PC-9 (cell line): ENCODE measurements at places on chromosomes 3 and 15.

GRCh38 chr15:92846741-92847140 is 53.4 kb upstream of the CHD2 start:
- no peak for DNase-seq

GRCh38 chr3:4476496-4476895 is 9.4 kb upstream of the SUMF1 start:
- no peak for DNase-seq

- no peak for DNase-seq
These were observed 10.8 kb upstream of the MFSD1 start for GRCh38 chr3:158790901-158791589.

GRCh38 chr3:87088430-87088992 is 97.6 kb upstream of the VGLL3 start:
- no peak for DNase-seq

DNA sequence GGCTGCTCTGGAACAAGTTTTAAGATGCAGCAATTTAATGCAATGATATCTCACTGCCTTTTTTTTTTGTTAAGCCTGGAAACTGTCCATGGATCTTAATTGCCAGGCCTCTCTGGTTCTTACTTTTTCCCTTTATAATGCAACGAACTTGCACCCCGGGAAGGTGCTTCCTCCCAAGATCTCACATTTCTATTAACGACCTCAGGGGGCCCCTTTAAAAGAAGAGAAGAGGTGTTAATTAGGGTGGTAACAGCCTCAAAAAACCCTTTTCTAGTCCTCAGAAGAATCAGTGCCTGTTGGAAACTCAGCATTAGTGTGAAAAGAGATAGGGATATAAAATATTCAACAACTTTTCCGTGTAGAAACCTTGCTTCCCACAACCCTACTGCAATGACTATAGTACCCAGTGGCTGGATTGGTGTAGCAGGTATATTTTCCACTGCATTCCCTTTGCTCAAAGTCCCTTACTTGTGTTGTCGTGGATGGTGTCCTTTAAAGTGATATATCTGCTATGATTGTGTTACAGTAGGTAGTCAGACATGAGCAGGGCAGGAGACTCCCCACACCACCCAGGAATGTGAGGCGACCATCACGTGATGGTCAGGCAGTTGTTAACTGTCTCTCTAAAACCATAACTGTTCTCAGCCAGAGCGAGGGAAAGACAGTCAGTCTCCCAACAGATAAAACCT is 121.8 kb downstream of the CTNNB1 start:
- no peak for DNase-seq

DNA sequence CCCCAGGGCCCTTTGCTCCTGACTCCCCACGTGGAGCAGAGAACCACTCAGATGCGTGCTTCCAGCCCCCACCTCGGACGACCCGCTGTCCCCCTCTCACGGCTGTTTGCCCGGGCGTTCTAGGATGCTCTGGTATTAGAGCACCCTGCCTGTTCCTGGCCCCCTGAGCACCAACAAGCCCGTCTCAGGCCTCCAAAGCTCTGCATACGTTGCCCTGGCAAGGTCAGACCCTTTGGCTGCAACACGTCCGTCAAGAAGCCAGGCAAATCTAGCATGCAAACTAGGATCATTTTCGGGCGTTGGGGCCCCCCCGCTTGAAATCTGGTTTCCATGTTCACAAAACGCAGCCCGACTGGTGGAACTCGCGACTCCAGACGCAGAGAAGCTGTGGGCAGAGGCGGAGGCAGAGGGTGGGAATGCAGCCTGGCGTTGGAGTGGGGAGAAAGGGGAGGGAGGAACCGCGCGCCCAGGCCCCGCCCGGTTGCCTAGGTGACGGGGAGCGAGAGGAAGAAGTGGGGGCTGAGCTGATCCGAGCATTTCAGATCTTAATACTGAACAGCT is 86.2 kb upstream of the PIAS1 start:
- DNase-seq, result peak; percentile 43

DNA sequence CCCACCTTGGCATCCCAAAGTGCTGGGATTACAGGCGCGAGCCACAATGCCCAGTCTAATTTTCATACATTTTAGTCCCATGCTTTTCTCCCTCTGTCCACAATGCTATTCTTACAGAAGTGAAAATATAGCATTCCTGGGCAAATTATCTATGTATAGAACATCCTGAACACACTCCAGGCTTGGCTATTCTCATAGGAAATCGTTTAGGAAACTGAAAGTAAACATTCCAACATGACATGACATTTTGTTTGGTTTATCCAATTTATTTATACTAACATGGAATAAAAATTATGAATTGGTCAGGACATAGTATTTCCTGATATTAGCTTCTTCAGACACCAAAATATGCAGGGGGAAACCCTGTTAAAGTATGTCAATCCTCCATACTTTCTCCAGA is 52.6 kb downstream of the SYNM start:
- no peak for DNase-seq

GRCh38 chr3:79039192-79039591 is 728.6 kb downstream of the ROBO1 start:
- no peak for DNase-seq

DNA sequence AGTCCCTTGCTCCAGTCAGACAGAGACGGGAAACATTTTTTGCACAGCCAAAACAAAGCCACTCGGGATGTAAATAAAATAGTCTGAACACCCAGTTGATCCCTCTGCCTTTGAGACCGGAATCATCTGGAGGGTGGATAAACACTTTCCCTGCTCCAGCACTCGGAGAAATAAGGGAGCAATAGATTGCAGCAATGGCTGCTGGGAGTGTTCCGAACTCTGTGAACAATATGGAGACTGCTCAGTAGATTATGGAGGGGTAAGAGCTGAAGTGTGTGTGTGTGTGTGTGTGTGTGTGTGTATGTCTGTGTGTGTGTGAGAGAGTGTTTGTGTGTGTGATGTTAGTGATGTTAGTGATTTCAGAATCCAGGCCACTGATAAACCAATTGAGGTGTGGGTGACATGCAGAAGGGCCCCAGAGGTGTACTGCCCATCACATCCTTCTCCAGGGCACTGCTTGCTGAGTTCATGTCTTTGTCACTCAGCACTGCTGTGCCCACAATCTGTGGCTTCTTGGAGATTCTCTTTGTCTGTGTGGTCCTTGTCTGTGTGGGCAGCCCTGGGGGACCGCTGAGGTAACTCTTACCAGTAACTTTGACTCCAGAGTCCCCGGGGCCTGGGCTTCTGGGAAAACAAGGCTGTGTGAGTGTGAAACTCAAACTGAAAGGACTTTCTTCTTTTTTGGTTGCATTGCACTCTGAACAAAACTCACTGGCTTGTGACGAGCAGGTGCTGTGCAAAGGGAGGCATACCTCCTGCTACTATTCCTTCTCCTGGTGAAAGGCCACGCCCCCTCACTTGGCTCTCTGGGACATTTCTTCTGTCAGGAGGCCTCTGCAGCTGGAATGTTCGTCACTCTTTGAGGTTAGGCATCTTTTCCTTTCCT is 23.0 kb downstream of the CRYGS start:
- DNase-seq, result no peak

DNA sequence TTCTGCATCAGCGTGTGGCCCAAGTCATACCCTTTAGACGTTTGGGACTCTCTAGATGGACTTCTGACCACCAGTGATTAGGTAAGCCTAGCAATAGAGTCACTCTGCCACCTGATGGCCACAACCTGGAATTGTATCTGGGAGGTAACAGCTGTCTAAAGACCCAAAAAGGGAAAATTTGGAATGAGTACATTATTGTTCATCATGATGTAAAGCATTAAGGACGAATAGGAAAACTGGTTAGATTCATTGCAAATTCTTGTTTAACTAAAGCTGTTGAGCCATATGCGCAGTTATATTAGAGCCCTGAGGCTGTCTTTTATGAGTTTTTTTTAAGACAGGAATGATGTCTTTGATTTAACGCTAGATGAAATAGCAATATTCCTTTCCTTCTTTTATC is 63.6 kb downstream of the FAM81A start:
- DNase-seq, result peak; percentile 48

GRCh38 chr15:69781411-69782125 is 316.1 kb downstream of the TLE3 start:
- no peak for DNase-seq

DNA sequence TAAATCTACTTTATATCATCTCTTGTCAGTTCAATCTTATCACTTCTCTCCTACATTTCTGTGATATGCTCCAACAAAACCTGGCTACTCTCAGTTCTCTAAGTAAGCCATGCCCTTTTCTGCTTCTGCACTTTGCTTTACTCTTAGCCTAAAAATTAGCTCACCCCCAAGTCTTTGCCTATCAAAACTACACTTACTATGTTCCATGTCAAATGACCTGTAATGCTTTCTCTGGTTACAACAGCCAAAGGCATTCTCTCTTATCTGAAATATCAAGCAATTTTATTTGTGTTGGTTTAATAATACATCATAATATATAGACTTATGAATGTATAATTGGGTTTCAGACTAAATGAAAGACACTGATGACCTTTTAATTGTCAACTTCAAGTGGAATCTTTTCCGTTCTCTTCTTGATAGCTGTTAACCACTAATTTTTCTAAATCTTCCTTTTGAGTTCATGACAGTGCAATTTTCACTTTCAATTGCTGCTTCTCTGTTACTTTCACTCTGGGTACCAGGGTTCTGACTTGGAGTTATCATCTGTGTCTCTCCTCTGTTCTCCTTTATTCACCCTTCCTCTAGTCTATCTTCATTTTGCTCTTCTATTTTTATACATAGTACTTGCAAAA is 619.0 kb upstream of the GOLIM4 start:
- no peak for DNase-seq

DNA sequence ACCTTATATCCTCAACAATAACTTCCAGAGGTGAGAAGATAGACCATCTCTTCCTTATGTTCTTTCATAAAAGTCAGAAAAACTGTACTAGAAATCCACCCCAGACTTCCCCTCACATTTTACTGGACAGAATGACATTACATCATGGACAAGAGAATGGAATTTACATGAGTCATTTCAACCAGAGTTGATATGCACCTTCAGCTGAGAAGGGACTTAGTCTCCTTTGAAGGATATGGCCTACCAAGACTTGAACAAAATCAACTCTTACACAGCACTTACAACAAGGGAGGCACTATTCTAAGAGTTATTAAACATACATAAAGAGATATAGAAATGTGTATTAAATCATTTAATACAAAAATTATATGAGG is 380.0 kb upstream of the DPH6 start:
- no peak for DNase-seq

DNA sequence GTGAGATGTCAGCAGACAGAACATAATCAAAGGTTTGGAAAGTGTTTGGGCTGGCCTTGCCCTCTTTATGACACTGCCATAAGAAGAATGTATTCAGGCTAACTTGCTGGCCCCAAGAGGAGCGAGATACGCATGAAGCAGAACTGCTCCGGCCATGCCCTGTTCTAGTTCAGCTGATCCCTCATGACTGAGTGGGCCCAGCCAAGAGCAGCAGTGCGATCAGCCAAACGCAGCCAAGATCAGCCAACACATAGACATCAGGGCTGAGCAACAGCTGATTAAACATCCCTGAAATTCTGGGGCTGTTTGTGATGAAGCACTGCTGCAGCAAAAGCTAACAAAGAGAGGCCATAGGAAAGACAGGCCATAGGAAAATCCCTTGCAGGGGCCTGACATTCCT is 24.1 kb downstream of the POMGNT2 start:
- no peak for DNase-seq

DNA sequence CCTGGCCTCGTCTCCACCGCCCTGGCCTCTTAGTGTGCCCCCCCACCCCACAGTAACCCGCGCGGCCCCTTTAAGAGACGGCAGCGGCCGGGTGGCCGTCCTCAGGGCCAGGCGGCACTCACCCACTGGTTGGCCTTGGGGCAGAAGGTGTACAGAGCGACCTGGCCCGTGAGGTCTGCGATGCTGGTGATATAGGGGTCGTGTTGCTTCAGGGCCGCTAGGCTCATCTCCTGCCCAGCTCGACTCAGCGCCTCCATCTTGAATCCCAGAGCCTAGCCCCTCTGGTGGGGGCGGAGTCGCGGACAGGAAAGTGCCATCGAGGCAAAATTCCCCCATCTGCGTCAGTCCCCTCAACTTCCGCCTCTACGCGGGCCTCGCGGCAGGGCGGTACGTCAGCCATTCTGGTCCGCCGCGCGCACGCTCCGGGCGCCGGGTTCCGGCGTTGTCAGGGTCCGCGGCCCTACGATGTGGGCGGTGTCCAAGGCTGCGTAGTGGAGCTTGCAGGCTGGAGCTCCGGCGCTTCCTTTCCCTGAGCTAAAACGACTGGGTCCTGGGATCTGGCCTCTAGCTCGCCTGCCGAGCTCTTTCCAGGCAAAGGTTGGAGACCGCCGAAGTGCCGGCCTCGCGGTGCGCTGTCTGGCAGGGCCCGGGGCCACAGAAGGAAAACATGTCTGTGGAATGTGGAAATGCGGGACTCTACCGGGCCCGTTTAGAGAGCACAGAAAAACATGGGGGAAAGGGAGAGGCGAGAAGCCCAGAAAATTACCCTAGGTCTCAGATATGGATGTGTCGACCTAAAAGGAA is at the start of gene DCP1A:
Gene DCP1A, minus strand, starts transcription at position 283 of the 804 bp plus-strand sequence. Its CDS starts 26 bp downstream, at position 257.
- peak; percentile 96 for DNase-seq

GRCh38 chr3:49411535-49411967 is 225 bp downstream of the RHOA start:
- no peak for DNase-seq

- no peak for DNase-seq
These were observed 60.2 kb downstream of the CACNA1D start for GRCh38 chr3:53554559-53555067.

DNA sequence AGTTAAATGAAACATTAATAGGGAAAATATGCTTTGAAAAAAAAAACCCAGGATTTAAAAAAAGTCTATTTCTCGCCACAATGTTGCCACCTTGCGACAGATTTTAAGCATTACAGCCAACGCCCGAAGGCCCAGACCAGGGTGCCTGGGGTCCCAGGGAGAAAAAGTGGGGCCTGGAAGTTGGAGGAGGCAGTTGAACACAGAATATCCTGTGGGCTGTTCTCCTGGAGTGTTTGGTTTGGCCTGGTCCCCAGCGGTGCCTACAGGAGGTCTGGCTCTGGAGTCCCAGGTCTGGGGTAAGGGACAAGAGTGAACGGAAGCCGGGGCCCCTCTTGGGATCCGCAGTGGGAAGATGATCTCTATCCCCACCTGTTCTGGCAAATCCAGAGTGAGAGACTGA is 3.4 kb downstream of the RNU6-1 start:
- no peak for DNase-seq

GRCh38 chr3:17054301-17054981 is 169.7 kb downstream of the PLCL2 start:
- DNase-seq, result no peak

- DNase-seq, result no peak
These were observed 11.8 kb upstream of the UCN2 start for GRCh38 chr3:48575366-48575765.

- DNase-seq, result peak; percentile 16
These were observed 740 bp downstream of the MAGI1 start for GRCh38 chr3:66037986-66038369.
